ENCODE measurements at places on chromosomes 1 and 21.

DNA sequence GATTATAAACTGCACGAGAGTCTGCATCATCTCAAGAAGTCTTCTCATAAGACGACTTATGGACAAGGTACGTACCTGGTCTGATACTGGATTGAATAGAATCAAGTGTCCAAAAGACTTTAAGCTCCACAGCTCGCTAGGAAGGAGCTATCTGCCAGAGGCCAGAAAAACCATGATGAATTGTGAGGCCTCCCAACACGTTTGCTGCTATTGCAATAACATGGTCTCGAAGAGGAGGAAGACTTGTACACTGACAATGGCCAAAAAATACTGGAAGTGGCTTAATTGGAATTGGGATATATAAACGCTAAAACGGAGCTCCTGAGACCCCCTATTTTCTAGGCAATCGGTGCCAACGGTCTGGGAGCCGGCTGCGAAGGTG, 534 bp downstream of the DNAJC28 start:
- no peak for DNase-seq

GRCh38 chr1:43768168-43768567, 60.8 kb downstream of the ST3GAL3 start:
- DNase-seq = no peak

DNA sequence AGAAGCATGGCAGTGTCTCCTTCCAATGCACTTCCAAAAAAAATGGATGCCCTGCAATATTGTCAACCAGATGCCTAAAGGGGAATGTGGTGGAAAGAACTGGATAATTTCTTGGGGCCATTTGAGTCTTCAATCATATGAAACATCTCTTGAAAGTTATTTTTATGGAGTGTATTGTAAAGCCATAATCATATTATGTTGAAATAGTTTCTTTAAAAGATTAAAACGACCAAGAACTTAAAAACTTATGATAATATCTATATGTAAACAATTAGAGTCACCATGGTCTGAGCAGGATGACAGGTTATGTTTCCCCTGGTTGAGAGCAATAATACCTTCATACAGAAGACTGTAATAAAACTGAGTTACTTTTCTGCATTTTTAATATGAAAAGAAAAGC, 457.2 kb downstream of the PCP4 start:
- DNase-seq = no peak

DNA sequence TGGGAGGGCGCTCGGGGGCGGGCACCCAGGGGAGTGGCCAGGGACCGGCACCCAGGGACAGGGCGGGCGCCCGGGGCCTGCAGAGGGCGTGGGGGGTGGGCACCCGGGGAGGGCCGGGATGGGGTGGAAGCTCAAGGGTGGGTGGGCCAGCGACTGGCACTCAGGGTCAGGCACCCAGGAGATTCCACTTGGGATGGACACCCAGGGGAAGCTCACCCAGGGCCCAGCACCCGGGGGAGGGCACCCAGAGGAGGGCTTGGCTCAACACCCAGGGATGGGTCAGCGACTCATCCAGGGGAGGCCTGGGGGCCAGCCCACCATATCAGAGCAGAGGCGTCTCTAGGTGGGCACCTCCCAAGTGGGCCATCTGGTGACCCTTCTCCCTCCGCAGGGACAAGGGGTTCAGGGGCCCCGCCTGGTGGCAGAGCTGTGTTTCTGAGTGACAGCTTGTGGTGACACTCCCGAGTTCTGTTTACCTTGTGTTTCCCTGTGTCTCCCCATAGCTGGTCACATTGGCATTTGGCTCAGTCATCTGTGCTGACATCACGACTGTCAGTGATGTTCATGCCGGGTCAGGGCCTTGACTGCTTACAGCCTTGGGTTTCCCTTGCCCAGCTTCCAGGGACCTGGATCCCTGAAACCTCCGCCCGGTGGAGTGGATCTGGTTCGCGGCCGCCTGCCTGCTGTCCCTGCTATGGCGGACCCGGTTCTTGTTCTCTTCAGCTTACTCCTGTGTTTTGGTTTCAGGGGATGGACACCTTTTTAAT, 749 bp downstream of the IBA57 start:
- DNase-seq = peak; percentile 69

- no peak for DNase-seq
Measured at GRCh38 chr1:77238462-77238861, 19.2 kb upstream of the PIGK start.

GRCh38 chr1:227273557-227273956, 44.7 kb downstream of the CDC42BPA start:
- peak; percentile 71 for DNase-seq

DNA sequence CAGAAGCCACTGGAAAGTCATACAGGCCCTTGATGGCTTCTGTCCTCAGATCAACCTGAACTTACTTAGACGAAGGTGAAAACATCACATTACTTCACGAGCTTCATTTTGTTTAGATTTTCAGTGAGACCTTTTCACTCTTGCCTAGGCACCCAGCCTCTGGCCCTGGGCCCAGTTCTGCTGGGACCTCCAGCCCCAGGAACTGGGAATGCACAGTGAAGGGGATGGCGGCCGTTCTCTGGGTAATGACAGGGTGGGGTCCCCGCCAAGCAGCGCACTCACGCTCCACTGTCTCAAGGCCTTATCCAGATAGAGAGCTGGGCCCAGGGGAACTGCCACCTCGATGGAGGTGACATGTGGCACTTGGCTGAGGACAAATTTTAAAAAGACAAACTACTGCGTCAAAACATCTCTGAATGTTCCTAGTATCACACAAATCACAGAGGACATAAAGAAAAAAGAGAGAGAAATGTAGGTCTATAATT, 54.8 kb downstream of the NPHP4 start:
- no peak for DNase-seq

- DNase-seq = peak; percentile 84
Measured at GRCh38 chr1:204258213-204259115, 44.7 kb upstream of the GOLT1A start.

DNA sequence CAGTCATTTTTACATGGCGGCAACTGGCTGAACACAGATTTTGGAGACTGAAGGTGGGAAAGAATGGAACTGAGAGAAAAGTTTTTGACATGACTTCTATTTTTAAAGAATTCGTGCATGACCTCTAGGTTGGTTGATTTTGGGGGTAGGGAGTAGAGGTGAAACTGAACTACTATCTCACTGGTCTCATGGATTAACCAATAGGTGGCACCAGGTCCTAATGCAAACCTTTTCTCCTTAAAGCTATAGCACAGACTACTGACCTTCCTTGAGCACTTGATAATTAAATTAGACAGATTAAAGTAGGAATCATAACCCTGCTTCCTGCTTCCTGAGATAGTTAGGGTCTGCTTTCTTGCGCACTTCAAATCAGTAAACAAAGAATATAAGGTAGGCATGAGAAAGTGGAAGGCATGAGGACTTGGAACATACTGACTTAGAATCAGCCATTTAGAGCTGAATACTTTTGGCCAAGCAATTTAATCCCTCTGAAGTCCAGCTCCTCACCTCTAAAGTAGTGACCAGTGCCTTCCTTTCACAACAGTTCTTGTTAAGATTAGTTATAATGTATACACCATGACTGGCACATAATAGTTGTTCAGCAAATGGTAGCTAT, 206.0 kb downstream of the CENPF start:
- DNase-seq = no peak

- no peak for DNase-seq
Measured at GRCh38 chr1:222288053-222288452, 259.9 kb downstream of the HHIPL2 start.

GRCh38 chr1:32918179-32918578, 17.0 kb upstream of the TMEM54 start:
- DNase-seq = no peak

GRCh38 chr1:100494393-100495084, 43.4 kb upstream of the GPR88 start:
- no peak for DNase-seq

DNA sequence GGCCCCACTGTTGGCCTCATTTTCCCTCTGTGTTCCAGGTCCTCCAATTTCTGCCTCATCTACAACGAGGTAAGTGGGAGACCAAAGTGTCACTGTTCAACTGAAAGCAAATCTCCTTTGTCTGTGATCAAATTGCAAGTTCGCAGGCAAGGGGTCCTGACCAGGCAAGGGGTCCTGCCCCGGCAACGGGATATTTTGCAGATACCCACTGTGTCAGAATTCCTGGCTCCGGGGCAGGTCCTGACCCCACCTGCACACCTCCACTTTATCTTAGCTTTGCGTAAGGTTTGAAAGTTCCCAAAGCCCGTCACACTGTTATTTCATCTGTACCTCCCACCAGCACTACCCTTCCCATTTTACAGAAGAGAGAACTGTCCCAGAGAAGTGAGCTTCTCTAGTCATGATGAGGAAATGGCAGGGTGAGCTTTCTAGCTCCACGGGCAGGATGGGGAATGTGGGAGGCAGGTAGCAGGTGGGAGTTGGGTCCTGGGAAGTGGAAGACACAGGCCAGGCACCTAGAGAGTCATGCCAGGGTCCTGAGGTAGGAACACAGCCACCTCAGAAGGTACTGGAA, 32.0 kb upstream of the CSF1 start:
- no peak for DNase-seq

- no peak for DNase-seq
Measured at GRCh38 chr21:37665230-37666024, 250.8 kb downstream of the KCNJ6 start.

DNA sequence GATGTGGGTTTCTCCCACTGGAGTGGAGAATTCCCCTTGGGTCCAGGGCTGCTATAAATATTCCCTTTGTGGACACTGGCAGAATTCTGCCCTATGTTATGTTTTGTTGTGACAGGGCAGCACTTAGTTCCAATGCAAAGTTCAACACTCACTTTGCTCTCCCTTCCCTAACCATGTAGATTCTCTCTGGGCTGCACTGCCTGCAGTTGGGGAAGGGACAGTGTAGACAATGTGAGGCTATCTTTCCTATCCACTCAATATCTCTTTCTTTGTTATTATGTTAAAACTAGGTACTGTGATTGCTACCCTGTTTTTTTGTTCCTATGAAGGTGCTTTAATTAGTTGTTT, 19.6 kb downstream of the GPR88 start:
- DNase-seq = no peak
